NCI-H2171 treated with DMSO at 0.1 percent for 48 hours (cell line): ENCODE measurements at places on chromosomes 7 and 10.

GRCh38 chr7:149529136-149529718 is 31.6 kb upstream of the ZNF746 start:
- DNase-seq = no peak

DNA sequence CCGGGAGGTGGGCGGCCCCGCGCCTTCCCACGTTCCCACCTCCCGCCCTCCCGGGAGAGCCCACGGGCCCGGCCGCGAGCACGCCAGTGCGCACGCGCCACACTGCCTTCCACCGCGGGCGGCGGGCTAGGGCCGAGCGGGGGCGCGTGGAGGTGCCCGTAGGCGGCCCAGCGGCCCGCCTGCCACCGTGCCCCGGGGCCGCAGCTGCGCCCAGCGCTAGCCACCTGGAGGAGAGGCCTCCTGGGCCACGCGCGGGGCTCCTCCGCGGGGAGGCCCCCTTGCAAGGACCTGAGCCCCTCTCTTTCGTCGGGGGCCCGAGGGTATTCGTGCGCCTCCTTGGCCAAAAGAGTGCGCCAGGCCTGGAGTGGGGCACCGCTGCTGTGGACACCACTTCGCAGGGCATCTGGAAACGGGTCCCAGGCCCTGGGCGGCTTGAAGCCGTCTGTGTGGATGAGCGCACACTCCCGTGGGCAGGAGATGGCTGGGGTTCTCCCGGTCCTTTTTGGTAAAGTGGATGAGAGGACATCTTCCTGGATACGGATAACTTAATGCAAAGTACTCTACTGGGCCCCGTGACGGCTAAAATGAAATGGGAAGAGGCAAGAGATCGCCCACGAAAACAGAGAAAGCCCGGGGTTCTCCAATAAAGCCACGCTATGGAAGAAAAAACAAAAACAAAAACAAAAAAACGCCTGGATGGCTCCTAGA is 9.0 kb upstream of the EBF3 start:
- DNase-seq = no peak

DNA sequence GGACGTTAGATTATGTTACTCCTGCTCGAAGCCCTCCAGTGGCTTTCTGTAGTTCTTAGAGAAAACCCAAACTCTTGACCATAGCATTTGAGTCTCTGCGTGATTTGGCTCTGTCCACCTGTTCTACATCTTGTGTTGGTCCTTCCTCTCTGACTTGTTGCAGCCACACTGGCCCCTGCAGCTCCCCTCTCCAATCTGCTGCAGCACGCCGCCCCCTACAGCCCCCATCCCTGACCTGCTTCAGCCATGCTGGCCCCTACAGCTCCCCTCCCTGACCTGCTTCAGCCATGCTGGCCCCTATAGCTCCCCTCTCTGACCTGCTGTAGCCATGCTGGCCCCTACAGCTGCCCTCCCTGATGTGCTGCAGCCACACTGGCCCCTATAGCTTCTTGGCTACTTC is 29.2 kb downstream of the TRRAP start:
- DNase-seq = no peak

DNA sequence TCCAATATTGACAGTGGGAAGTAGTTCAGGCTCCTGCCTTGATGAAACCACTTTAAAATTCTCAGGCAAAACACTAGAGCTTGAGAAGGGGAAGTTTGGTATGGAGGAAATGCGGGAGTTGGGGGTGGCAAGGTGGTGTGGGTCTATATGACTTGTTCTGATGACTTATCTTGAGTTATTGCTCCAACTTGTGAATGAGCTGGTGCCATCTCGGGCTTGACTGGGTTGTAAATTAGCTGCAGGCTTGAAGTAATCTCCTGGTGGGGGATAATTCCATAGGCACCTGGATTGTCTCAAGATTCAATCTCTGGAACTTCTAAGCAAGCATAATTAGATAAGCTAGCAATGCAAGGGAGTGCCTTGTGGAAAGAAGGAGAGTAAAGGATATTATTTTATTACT is 29.0 kb downstream of the MRPL32 start:
- no peak for DNase-seq

DNA sequence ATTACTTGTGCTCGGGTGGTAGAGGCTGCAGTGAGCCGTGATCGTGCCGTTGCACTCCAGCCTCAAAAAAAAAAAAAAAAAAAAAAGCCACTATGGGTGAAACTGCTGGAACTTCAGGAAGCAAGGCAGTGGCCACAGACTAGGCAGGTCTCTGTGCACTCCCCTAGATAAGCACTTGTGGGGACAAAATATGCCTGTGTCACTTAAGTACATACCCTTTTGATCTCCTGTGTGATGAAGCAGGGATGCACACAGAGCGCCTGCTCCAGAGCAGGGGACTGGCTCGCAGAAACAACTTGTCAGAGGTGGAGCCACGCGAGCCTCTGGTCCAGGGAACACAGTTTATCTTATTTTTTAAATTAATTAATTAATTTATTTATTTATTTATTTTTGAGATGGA is 42.9 kb upstream of the PSAP start:
- DNase-seq = no peak

GRCh38 chr7:48183370-48183743 is 12.1 kb downstream of the ABCA13 start:
- DNase-seq = no peak

- DNase-seq = no peak
Observed at GRCh38 chr7:8152489-8153192, 109.3 kb downstream of the ICA1 start.
